ENCODE measurements at places on chromosomes 5 and 9.

GRCh38 chr5:133744051-133744959 is 132.0 kb upstream of the FSTL4 start:
- DNase-seq = no peak

GRCh38 chr9:16347886-16348285 is 522.6 kb downstream of the BNC2 start:
- DNase-seq = no peak

- DNase-seq = no peak
Observed at GRCh38 chr5:88094403-88094802, 174.2 kb downstream of the TMEM161B start.

- DNase-seq = no peak
Observed at GRCh38 chr5:139878093-139878492, 82.5 kb downstream of the PSD2 start.

GRCh38 chr9:21527579-21527978 is 45.5 kb upstream of the IFNE start:
- DNase-seq = no peak

GRCh38 chr5:152061095-152061494 is 136.4 kb upstream of the GLRA1 start:
- DNase-seq = no peak

- DNase-seq = no peak
Observed at GRCh38 chr5:139707445-139708003, 59.4 kb downstream of the CXXC5 start.

GRCh38 chr9:71210326-71210725 is 88.9 kb upstream of the TRPM3 start:
- no peak for DNase-seq

DNA sequence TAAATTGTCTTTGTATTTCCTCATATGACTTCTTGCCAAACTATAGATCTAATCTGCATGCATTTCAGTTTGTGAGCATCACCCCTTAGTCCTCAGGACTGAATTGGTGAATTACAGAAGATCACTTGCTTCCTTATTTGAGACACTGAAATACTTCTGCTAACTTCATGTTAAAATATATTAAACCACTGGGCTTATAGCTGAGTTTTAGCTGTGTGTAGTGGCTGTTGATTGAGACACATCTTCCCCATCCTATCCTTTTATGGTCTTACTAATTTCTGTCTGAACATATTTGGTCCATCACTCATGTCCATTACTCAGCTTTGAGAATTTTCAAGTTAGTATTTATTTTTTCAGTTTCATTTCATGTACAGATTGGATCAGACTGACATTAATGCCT is 295.9 kb downstream of the PSAT1 start:
- peak; percentile 19 for DNase-seq

DNA sequence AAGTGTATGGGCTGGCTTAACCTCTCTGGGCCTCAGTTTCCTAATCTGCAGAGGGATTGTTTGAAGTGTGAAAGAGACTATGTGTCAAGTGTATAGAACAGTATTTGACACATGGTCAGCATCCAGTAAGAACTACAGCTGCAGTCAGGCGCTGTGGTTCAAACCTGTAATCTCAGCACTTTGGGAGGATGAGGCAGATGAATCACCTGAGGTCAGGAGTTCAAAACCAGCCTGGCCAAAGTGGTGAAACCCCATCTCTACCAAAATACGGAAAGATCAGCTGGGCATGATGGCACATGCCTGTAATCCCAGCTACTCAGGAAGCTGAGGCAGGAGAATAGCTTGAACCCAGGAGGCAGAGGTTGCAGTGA is 31.9 kb upstream of the STING1 start:
- no peak for DNase-seq

DNA sequence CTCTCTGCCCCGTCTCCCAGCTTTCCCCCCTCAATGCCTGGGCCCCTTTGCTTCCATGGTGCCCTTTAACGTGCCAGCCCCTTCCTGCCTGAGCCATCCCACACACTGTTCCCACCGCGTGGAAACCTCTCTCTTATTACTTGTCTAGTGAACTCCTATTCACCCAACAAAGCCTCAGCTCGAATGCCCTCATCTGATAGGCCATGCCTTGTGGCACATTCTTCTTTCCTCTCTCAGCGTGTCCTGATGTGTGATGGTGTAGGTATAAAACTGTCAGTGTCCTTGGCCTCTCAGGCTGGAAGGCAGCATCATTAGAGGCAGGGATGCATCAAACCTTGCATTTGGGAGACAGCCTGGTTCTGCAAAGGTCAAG is 152.3 kb downstream of the OLFM1 start:
- no peak for DNase-seq

GRCh38 chr5:54669845-54670244 is 152.3 kb downstream of the SNX18 start:
- no peak for DNase-seq

- DNase-seq = no peak
Observed at GRCh38 chr5:62155988-62156387, 150.0 kb upstream of the KIF2A start.

- peak; percentile 15 for DNase-seq
Observed at GRCh38 chr9:68970151-68970550, 43.8 kb downstream of the PRKACG start.

DNA sequence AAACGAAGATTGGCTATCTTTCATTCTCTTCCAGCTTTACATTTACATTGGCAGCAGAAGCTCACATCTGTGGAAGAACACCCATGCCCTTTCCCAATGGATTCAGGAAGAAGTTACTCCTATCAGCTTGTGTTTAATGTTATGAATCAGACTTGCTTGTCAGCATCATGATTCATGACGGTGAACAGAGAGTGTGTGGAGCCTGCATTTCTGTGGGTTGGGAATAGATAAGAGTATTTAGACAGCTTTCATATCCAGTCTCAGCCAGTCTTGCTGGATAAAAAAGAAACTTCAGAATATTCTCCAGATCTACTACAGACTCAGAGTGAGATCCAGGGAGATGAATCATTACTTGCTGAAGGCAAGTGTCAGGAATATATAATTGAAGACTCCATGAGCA is 812.9 kb upstream of the ZNF608 start:
- DNase-seq = peak; percentile 93

DNA sequence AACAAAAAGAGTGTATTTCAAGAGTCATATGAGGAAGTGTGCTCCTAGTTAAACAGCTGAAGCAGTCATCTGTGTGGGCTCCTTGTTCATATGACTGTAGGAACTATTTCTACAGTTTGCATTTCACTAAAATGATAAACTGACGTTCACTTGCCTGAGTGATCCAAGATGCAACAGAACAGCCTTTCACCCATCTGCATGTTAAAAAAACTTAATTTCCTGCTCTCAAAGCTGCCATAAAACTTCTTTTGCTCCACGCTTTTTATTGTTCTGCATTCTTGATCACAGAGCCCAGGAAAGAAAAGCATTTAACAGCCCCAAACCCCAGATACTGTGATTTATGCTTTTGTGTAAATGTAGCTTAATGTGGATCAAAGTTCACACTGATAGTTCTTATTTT is 43.9 kb downstream of the ZNF608 start:
- no peak for DNase-seq

- peak; percentile 95 for DNase-seq
Observed at GRCh38 chr5:171418316-171418981, 998 bp upstream of the FGF18 start.

GRCh38 chr5:145178641-145179523 is 656.3 kb downstream of the PRELID2 start:
- peak; percentile 41 for DNase-seq

- no peak for DNase-seq
Observed at GRCh38 chr5:18745988-18746615, 1111.8 kb downstream of the TAF11L14 start.

GRCh38 chr5:154107010-154107409 is 68.2 kb downstream of the MFAP3 start:
- no peak for DNase-seq

DNA sequence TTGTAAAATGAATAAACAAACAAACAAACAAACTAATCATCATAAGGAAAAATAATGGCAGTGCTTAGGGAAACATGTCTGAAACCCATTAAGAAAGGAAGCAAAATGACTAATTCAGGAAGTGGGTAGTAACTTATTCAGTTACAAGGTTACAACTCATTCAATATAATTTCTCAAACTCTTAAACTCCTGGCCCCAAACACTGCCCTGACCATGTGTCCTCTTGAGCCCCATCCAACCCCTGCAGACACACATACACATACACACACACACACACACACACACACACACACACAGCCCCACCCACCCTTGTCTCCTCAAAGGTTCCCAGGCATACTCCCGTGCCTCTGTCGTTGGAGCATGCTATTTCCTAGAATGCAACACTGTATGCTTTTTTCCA is 193.9 kb downstream of the SEC61B start:
- DNase-seq = no peak

DNA sequence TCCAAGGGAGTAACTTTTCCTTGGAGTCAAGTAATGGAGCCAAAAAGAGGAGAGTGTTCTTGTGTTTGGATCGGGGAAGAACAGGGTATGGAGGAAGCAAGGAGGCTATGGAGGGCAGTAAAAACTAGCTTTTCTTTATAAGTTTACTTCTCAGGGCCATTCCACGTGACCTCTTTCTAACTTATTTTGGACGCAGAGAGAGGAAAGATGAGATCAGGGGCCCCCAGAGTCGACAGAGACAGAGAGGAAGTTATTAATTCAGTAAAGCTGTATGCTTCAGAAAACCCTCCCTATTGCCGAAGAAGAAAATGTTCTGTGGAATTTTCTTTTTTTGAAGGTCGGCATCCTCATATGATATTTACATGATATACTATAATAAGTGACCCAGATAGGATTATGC is 233.8 kb upstream of the MPDZ start:
- DNase-seq = no peak

DNA sequence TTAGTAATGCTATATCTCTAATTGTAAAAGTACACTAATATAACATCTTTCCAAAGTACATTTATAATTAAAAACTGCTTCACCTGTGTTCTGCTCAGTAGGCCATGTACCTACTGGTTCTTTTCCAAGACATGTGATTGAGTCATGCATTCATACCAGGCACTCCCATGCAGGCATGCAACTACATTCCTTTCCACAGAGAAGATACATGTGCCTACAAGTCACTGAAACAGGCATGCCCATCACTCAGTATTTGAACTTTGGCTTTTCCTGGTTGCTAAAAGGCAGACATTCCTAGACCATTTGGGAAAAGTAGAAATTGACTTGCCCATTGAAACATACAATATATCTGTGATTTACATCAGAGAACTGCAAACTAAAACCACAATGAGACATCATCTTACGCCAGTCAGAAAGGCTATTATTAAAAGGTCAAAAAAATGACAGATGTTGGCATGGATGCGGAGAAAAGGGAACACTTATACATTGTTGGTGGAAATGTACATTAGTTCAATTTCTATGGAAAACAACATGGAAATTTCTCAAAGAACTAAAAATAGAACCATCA is 148.3 kb upstream of the MOCS2 start:
- DNase-seq = no peak

DNA sequence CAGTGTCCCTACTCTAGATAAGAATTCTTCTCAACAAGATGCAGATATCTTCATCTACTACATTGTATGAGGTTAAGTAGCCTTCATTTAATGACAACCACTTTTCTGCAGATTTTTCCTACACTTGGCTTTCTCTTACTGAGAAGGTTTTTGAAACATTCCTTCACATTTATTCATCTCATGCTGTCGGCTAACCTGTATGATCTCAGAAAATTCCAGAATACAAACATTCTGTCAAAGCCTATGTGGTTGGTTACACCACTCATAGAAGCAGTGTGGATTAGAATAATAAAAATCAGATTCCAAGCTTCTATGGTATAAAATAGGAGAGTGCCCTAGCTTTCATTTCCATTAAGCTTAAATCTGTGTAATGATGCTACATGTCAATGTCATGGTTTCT is 39.4 kb upstream of the ERCC6L2 start:
- peak; percentile 75 for DNase-seq

DNA sequence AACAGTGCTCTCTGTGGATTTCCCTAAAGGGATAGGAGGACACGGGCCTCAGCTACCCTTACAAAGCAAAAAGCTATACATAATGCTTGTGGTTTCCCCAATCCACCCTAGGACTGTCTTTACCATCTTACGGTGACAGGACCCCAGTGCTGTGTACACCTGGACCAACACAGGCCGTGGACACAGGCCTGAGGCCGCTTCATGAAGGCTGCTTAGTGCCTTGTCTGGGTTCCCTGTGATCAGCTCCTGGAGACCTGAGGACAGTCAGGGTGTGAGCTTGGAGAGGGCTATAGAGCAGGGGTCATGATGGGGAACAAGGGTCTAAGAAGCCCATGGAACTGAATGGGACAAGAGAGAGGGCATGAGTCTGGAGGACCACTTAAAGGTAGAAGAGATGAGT is 2.9 kb downstream of the FANCG start:
- no peak for DNase-seq

DNA sequence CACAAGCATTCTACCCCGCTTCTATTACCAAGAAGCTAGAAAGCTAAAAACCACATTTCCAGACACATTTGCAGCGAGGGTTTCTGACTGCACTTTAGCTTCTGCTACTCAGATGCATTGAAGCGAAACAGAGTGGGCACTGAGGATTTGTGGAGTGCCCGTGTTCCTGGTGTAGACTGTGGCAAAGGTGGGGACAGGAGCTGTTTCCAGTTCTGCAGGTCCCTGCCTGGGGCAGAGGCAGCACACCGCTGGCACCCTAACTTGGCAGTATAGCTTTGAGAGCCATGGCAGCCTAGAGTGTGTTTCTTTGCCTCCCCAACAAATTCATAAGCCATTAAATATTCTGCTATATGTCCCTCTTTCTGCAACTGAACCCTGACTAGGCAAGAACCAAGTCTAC is 108.6 kb upstream of the SPOCK1 start:
- no peak for DNase-seq

GRCh38 chr5:150178262-150178661 is 11.6 kb upstream of the SLC6A7 start:
- DNase-seq = no peak

DNA sequence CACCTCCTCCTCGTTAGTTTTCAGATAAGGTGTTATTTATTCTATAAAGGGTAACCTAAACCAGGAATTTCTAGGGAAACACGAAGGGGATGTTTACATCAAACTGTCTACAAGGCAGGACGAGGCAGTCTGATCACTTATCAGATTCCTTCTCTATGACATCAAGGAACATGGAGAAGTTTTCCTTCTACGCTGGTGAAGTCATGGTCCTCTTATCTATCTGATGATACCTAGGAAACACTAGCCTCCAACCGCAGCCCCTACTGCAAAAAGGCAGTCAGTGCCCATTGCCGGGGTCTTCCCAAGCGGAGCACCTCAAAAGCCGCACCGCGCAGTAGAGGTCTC is 1.5 kb downstream of the MPDZ start:
- DNase-seq = no peak

DNA sequence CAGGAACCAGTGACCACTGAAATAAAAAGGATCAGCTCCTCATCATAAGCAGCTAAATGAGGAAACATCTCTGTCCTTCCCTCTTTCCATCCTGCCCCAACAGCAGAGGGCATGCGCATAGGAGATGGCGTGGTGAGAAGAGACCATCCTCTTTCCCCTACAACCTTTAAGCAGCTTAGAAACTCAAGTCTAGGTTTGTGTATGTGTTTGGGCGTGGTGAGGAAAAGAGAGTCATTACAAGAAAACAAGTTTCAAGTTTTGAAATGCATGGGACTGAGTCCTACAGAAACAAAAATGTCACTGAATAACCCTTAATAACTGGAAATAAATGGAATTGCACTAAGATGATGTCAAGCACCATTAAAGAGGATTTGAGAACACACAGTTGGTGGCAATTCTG is 96.4 kb upstream of the IL12B start:
- DNase-seq = no peak
